NCI-H2171 (cell line): ENCODE measurements at places on chromosomes 7 and 10.

DNA sequence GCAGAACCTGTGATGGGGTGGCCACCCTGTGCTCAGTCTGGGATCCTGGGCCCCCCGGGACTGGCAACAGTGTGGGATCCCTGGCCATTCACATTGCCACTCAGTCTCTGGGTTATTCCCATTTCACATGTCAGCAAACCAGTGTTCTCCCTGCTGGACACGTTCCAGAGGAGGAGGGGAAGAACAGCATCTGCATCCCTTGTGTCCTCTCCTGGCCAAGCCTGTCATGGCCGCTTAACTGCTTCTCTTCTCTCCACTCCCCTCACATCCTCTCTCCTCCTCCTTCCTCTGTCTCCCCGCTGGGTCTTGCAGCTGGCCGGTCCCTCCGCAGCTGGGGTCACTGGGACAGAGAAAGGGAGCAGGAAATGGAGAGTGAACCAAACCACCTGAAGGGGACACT is 74.4 kb downstream of the C10orf105 start:
- DNase-seq: no peak

- DNase-seq: no peak
Observed at GRCh38 chr10:26517141-26517867, 79.2 kb downstream of the APBB1IP start.

DNA sequence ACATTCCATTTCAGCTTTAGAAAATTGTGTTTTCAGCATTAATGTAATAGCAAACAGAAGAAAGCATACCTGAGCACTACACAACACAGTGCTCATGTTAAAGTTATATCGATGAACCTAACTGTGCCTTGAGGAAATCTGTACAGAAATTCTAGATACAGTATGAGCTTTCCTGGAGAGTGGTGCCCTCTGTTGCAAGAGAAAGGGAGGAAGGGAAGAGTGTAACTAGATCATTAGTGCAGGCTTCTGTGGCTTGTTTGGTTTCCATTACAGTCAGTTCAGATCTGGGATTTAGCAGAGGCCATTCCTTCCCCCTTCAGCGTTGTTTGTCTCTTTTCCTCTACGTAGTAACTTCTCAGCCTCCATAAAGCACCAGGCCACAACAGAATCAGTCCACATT is 139.7 kb downstream of the HTR7 start:
- no peak for DNase-seq

DNA sequence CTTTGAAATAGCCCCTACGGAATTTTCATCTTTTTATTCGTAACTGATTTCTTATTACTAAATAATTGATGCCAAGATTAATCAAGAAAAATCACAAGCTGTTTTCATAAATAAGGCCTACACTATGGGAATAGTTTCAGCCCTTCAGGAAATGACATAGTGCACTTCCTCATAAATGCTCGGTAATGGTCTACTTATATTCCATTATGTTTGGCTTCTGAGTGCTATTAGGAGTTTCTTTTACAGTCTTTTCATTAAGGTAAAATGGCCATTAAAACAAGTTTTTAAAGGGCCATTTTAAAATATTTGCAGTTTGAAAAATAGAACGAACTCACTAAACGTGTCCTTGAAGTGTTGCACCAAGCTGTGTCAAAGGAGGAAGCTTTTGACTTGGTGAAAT is 174.5 kb downstream of the DNAH11 start:
- no peak for DNase-seq

- DNase-seq: no peak
Observed at GRCh38 chr10:97875391-97875790, 25.7 kb downstream of the GOLGA7B start.

DNA sequence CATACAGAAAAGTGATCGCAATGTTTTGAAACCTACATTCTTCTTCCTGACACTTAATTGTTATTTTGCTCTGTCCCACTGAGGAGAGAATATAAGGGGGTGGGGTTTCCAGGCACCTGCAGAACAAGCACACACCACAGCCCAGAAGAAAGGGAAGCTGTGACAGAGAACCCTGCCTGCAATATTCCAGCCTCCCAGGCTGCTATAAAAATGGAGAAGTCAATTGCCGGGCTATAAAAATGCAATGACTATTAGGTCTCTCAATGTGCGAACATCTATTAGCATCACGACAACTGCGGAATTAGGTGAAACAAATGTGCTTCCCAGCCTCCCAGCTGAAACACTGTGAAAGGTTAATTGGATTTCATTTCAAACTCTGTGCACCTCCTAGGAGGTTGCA is 145.3 kb upstream of the FRMD4A start:
- no peak for DNase-seq
